ENCODE measurements at places on chromosomes 7 and 10.

- peak; percentile 56 for DNase-seq
Measured at GRCh38 chr10:29239569-29240472, 49.0 kb upstream of the LYZL1 start.

DNA sequence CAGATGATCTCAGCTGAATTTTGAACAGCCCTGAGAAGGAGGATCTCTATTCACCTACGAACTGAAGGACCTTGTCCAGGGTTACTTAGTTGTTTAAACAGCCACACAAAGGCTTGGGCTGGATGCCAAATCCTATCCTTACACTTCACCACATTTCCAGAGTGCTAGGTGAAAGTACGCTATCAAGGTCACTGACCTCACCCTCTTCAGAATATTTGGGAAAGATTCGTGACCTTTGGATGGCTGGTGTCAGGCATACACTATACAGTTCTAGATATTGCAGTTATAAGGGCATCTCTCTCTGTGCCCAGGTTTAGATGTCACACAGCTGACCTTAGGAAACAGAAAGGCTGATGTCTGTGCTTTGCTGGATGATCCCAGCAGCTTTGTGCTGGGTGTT lies 61.2 kb upstream of the ABLIM1 start:
- DNase-seq: no peak

DNA sequence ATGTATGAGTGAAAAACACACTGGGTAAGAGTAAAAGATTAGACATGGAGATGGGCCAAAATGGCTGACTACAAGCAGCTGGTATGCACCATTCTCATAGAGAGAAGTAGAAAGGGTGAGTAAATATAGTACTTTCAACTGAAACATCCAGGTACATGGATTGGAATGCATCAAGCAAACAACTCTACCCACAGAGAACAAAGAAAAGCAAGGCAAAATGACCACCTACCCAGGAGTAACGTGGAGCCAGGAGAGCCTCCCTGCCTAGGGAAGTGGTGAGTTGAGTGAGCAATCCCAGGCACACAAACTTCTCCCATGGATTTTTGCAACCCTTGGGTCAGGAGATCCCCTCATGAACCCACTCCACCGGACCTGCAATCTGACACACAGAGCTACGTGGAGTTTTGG lies 212.8 kb downstream of the PTN start:
- DNase-seq: no peak

DNA sequence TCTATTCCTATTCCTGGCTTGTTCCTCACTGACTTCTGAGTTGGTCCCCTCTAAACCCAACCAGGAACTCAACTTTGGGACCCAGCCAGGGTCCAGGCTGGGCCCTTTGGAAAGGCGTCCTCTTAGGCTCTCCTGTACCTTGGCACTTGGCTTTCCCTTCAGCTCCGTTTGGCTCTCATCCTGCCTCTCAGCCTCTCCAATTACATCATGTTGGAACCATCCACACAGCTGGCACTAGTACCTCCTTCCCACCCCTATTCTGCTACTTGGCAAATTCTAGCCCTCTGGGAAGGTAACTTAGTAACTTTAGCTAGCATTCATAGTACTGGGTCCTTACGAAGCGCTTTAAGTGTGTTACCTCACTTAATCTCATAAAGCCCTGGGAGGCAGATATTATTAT lies 205.3 kb upstream of the HABP2 start:
- DNase-seq: no peak

DNA sequence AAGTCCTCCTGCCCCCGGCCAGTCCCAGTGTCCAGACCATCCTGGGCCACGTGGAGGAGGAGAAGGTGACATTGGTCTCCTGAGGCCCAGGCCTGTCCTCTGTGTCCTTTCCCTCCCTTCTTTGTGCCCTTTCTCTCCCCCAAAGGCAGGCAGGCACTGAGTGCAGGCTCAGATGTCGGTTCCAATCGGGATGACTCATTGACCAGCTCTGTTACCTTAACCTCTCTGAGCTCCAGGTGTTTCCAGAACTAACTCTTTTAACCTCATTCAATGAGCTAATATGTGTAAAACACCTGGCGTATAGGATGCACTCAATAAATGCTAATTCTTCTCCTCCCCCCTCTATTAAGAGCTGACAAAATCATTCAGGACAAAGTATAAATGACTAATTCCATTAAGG lies 25.7 kb downstream of the MACROH2A2 start:
- DNase-seq: no peak

DNA sequence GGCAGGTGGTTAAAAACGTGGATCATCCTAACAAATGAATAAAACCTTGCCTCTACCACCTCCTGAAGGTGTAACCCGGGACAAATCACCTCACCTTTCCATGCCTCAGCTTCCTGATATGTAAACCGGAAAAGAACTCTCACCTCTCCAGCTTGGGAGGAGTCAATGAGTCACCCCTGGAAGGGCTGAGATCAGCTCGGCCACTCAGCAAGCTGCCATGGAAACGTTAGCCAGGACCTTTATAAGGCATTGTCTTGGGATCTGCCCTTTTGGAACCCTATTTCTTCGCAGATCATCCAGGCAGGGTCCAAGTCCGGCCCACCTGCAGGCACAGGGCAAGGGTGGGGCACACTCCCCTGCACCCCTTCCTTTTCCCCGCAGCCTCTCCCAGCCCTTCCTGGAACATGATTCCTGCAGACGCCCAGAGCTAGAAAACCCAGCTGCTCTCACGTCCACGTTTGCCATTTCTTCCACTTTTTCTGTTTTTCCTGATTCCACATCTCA lies 81.6 kb upstream of the PFKP start:
- no peak for DNase-seq

DNA sequence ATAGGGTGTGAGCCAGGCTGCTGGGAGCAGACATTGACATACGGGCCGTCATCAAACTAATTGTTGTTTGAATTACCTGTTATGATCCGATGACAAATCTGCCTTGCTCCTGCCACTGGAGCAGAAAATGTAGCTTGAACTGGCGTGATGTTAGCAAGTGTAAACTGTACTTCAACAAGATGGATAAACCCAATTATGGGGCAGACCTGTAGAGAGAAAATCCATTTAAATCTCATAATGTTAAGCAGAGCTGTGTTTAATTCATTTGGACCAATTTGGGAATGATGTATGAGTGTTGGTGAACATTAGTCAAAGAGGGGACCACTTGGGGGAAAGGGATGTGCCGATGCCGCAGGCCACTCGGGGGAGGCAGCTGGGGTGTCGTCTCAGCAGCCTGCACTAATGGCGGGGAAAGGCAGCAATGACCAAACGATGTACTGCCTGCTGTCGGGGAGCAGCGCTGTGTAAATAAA lies 27.4 kb downstream of the TCF7L2 start:
- DNase-seq: no peak

DNA sequence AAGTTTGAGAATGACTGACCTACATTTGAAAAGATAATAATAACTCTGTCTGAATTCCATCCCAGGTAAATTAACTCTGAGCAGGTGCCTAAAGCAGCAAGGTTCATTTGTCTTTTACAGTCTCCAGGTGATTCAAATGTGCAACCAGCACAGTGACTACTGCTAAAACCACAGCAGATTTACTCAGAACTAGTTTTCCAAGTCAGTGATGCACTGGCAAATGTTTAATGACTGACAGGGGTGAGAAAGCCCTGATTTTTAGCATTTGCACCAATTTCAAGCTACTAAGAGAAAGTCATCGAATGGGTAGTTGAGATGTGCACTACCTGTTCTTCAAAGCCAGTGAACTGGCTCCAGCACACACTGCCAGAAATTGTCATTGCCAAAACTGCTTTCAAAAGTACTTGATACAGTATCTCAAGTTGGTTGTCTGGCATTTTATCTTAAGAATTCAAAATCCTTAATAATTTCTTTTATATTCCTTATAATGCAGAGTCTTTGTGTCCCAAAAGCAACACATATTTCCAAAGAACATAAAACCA lies 60.3 kb downstream of the ATOH7 start:
- no peak for DNase-seq

GRCh38 chr7:22005151-22005550 lies 59.5 kb upstream of the CDCA7L start:
- DNase-seq: no peak

- peak; percentile 48 for DNase-seq
Measured at GRCh38 chr7:2876031-2876731, 32.1 kb upstream of the GNA12 start.

- DNase-seq: no peak
Measured at GRCh38 chr10:102714621-102715455, at the start of gene SFXN2. TSS of gene SFXN2 (plus strand) at chr10:102714636. CDS start at chr10:102726637, 12,001 bp downstream.

DNA sequence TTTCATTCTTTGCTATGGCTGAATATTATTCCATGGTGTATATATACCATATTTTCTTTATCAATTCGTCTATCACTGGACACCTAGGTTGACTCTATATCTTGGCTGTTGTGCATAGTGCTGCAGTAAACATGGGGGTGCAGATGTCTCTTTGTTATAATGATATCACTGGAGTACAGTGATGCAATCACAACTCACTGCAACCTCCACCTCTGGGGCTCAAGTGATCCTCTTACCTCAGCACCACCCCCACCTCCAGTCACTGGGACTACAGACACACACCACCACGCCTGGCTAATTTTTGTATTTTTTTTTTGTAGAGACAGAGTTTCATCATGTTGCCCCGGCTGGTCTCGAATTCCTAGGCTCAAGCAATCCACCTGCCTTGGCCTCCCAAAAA lies 15.6 kb downstream of the KLHL7 start:
- no peak for DNase-seq

DNA sequence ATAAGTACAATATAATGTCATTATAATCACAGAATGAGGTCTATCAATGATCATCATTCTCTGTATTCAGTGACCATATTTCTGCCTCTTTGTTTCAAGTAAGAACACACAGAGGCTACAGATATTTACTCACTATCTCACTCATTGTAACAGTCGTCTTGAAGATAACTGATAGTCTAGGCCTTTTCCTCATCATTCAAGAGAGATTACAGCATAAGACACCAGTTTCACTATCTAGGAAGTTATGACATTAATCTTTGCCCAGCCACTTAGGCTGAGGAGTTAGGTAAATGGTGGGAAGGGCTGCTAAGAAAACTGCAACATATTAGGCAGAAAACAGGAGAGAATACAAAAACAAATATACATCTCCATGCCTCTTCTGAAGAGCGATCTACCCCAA lies 125.3 kb downstream of the CHCHD3 start:
- DNase-seq: no peak

DNA sequence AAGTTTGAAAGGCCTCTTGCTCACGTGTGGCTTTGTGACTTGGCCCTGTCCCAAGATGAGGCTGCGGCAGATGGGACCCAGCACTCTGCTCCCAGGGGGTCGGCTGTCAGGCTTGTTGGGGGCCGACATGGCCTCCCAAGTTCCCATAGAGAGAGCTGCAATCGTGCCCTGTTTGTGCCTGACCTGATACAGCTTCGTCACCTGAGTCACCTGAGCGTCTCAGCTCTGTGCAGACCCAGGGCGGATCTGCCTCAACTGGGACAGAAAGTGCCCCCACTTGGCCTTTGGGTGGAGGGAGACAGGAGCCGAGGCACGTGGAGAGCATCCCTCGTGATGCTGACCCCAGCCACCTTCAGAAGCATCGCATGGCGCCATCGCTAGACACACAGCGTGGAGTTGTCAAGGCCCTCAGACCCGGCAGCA lies 21.7 kb downstream of the PAPOLB start:
- no peak for DNase-seq

DNA sequence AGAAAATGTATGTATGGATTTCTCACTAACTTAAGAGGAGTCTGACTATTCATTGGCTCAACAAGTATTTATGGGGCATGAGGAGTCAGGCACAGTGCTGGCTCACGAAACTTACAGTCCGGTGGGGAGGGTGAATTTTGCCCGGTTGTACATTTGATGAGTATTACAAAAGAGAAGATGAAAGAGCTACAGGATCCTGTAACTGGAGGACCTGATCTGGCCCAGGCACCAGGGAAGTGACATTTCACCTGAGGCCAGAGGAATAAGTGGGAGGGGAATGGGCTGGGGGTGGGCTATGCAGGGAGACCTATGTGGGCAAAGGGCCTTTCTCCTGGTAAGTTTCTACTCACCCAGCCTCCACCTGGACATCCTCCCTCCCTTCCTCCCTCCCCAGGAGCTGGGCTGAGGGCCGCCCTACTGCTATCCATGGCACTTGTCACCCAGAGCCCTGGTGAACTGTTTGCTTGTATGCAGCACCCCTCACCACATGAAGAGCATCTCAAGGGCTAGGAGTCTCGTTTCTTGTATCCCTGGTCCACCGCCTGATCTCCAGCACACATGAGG lies 101.1 kb upstream of the ZNF438 start:
- no peak for DNase-seq

DNA sequence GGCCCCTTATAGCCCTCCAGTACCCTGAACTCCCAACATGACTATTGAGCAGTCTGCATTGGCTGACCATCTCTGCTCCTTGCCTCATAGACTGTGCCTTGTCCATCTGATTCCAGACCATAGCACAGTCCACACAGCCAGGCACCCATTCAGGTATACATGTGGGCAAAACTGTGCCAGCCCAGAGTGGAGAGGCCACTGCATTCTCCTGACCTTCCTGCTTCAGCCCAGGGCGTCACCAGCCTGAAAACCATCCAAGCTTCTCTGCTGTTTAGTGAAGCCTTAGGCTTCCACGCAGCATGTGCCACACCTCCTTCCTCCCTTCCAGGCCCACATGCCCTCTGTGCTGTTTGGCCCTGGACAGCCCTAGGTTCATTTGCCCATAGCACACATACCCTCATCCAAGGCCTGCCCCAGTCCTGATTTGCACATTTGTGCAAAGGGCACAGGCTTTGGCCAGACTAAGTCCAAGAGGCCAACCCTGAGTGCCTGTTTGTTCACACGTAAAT lies 10.5 kb downstream of the DDX56 start:
- DNase-seq: no peak

- no peak for DNase-seq
Measured at GRCh38 chr10:7230036-7230435, 180.8 kb downstream of the SFMBT2 start.
